ENCODE measurements at places on chromosomes 1 and 21.

DNA sequence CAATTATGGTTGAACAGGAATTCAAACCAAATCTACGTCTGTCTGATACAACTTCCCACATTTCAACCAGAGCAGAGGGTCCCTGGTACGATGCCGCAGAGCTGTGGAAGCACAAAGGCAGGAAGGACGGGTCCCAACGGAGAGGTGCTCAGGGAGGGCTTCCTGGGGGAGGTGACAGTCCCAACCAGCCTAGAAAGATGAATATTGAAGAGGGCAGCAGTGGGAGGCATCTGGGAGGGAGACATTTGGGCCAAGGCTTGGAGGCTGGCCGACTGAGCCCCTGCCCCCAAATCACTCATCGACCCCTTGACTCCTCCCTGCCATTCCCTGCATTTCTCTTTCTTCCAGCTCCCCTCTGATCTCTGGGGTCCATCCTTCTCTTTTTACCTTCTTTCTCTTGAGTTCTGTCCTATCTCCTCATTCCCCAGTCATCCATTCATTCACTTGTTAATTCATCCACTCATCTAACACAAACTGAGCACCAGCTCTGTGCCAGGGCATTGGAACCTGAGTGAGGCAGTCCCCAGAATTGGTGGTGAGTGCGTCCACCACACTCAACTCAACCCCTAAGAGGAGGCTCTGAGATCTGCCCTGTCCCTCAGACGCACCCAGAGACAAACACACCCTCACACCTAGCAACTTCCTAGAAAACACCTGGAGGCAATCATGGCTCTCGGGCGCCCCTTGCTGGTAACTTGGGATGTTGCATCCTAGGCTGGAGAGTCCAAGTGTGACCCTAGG is 13.2 kb upstream of the CELA3B start:
- peak; percentile 62 for DNase-seq

DNA sequence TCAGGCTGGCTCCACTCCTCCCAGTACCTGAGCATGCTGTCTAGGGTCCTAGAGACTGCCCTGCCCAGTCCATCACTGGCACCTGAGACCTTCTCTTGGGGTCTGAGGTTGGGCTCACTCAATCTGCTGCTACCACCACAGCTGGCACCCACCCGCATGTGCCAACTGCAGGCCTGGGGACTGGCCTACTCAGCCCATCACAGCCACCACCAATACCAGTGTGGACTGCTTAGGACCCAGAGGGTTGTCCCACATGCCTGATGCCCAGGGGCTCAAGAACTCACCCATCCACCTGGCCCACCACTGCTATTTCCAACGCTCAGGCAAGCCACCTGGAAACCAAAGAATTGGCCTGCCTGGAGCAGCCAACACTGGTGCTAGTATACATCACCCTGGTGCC is 63.5 kb downstream of the CYP4B1 start:
- no peak for DNase-seq

GRCh38 chr1:66095190-66095589 is 302.5 kb downstream of the PDE4B start:
- no peak for DNase-seq

DNA sequence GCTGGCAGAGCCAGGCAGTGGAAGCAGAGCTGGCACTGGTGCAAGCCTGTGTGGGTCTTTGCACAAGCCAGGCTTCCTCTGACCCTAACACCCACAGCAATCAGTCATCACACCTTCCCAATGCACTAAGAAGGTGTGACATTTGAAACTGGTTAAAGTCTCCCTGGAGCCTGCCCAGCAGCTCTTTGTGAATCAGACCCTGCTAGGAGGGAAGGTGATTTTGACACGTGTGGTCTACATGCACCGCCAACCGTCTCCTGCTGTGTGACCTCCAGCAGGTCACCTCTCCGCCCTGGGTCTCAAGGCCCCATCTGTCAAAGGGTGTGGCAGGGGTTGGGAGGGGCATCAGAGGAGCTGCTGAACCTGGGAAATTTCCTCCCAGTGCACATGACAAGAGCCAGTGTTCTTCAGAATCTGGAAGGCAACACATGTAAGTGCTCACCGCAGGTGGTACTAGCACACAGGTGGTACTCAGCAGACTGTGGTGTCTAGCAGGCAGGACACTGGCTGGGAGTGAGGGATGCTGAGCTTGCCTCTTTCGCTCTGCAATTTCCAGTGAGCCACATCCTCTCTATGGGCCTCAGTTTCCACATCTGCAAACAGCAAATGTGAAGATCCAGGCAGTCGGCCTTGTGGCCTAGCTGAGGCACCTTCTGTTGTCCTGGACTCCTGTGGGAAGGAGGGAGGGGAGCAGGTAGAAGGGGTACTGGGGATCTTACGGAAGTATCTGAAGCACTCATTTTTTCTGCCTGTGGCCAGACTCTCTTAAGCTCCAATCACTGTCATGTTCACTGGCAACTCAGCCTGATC is 123.2 kb downstream of the DMRTB1 start:
- DNase-seq: no peak

GRCh38 chr1:220803401-220804201 is 16.9 kb downstream of the MTARC1 start:
- DNase-seq: peak; percentile 41

DNA sequence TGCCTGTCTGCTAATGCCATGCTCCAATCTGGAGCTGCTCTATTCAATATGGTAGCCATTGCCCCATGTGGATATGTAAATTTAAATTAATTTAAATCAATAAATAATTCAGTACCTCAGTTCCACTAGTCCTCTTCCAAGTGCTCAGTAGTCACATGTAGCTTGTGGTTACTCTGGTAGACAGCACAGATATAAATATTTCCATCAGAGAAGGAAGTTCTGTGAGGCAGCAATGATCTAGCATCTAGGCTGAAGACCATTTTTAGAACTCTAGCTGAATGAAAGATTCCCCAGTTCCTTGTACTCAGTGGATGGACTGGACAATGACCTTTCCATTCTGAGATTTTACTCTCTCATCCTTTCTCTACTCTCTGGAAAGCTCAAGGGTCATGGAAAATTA is 25.8 kb upstream of the CAPZB start:
- DNase-seq: no peak

GRCh38 chr1:1331068-1331965 is at the start of gene TAS1R3:
TAS1R3 (plus strand) TSS chr1:1331280; CDS start chr1:1331346, 66 bp downstream.
- DNase-seq: no peak

DNA sequence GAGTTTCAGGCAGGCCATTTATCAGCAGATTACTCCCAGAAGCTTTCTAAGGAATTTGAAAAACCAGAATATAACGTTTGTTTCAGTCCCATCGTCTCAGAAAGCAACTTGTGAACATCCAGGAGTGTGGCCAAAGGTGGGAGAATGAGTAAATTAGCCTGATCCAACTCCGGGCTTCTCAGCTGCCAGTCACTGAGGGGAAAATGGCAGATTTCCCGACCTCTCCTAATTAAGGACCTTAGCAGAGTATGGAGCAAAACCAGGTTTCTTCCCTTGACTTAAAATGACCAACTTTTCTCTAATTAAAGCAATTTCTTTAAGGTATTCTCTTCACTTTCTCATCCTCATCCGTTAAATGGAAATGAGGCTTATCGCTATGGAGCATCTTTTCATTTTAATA is 1.0 kb downstream of the CORT start:
- peak; percentile 5 for DNase-seq

GRCh38 chr1:187958207-187958606 is 1129.5 kb downstream of the PLA2G4A start:
- no peak for DNase-seq

- DNase-seq: no peak
Observed at GRCh38 chr1:25435397-25436108, 4.9 kb downstream of the MACO1 start.

- no peak for DNase-seq
Observed at GRCh38 chr1:24751833-24752232, 6.6 kb downstream of the CLIC4 start.

DNA sequence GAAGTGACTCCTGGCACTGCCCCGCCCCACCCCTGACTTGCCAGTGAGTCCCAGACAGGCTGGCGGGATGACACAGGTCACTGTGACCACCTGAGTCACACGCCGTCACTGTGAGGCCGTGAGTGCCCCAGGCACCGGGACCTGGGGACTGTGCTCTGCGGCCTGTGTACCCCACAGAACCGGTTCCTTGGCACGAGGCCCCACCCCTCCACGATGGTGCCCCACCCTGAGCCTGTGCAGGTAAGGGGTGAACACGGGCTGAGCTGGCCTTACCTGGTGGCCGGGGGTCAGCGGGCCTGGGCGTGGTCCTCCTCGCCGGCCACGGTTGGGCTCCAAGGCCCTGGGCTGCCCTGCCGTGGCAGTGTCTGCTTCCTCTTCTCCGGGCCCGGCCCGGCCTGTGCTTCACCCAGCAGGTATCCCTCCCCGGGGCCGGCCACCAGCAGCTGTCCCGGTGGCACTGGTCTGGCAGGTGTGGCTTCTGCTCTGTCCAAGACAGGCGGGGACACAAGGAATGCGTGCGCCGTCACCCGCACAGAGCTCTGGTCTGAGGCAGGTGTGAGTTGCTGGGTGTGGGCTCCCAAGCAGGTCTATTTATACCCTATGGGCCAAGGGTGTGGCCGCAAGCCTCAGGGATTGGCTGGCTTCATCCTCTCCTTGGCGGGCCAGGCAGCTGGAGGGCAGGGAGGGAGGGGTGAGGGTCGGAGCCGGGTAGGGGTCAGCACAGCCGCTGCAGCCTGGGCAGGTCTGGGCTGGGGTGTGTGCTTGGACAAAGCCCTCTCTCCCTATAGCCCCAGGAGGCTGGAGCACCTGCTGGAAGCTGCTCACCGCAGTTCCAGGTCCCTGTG is at the start of gene RNF223:
Gene RNF223, minus strand, starts transcription at position 564 of the 845 bp plus-strand sequence. CDS start 1,740 bp downstream, outside the sequence.
- DNase-seq: no peak

All from fibroblast of upper back skin (primary cell).